Fibroblast of skin of scalp (primary cell): ENCODE measurements at places on chromosomes 3 and 15.

DNA sequence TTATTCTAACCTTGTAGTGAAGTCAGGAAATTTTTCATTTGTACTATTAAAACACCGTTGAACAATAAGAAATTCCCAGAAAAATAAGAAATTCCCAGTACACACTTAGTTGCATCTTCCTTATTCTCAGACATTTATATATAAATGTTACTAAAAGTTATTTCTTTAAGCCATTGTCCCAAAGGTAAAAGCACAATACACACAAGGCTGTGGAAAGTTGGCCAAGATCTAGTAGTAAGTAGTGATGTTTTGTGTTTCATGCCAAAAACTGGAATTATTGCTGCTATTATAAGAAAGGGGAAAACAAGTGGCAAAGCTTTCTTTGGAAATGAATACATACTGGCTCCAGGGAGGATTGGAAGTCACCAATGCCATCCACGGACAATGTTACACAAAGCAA lies 802.5 kb upstream of the DPPA4 start:
- DNase-seq, result no peak

- no peak for DNase-seq
These were observed 153.4 kb upstream of the UMPS start for GRCh38 chr3:124576565-124577493.

- no peak for DNase-seq
These were observed 3.1 kb upstream of the DYNLT2B start for GRCh38 chr3:196321162-196321561.

GRCh38 chr15:66715720-66716655 lies 14.0 kb downstream of the SMAD6 start:
- no peak for DNase-seq

DNA sequence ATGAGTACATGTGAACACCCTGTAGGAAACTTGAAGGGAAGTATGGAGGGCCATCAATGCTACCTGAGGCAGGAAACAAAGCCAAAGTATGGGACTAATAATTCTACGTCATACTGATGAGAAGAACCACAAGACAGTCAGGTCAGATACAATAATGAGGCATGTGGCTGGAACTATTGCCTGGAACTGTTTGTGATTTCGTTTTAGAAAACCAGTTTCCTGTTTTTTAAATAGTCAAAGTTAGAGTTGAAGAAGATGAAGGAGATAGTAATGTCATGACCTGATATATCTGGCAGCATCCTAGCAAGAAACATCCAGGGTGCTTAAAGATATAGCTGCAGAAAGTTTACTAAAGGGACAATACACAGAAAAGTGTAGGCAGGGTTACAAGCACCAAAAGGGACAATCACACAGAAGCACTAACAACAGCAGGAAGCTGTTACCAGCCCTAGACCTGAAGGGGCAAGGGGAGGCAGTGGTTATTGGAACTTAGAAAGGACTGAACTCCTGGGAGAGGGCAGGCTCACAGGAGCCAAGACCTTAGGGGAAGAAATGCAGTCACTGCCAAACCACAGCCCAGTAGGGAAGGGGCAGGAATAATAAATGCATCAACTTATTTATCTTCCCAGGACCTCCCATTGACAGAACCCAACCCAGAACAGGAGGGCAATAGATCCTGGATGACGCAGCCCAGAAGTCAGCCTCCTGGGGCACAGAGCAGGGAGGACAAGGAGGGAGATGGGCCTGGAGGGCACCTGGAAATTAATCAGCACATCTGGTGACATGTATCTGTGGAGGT lies 302.1 kb upstream of the STT3B start:
- no peak for DNase-seq

- DNase-seq, result peak; percentile 74
These were observed 190.9 kb downstream of the SLC9A9 start for GRCh38 chr3:143657391-143657790.

DNA sequence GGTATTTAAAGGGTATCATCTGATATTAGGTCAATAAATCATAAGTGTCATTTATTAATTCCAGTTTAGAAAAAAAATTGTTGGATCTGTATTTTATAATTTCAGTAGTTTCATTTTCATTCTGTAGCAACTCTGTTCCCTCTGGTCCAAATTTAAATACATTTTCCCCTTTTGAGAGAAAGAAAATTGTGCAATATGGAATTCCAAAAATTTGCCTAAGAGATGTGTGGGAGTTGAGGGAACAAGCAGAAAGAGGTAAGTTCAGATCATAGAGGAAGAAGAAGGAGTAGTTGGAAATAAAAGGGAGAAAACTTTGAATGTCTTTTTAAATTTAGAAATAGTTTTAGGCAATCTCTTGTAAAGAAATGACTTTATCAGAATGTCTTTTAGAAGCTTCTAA lies 48.9 kb upstream of the MME start:
- DNase-seq, result peak; percentile 54

GRCh38 chr3:151538456-151539393 lies 77.9 kb upstream of the IGSF10 start:
- peak; percentile 54 for DNase-seq

DNA sequence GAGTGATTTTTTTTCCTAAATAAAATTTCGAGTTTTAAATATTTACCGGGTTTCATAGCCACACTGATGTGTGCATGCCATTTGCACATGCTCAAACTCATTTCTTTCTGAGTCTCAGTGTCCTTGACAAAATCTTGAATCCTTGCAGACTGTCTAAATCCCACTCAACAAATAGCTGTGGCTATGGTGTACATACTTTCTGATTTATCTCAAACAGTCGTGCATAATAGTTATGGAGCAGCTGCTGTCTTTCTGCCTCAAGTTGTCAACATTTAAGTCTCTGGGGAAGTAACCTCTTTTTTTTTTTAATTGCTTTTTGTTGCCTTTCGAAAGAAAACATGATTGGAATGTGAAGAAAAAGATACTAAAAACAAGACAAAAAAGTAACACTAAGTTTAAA lies 52.8 kb upstream of the UTS2B start:
- DNase-seq, result peak; percentile 87
